ENCODE measurements at places on chromosomes 3 and 15.

- DNase-seq, result no peak
Measured at GRCh38 chr3:78969483-78969882, 798.3 kb downstream of the ROBO1 start.

GRCh38 chr3:182455011-182455410 lies 338.3 kb upstream of the ATP11B start:
- DNase-seq, result no peak

DNA sequence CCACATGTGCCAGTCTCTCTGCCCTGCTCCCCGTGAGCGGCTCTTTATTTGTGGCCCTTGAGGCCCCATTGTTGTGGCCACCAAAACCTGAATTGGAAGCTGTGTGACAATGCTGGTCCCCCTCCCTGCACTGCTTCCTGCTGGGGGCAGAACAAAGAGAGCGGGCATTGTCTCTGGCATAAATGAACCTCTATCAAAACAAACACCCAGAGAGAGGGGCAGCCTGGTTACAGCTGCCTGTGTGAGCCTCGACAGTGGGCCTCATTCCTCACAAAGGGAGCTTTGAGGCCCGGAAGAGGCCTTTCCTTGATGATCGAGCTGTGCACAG lies 152.9 kb downstream of the IGF1R start:
- peak; percentile 68 for DNase-seq

- no peak for DNase-seq
Measured at GRCh38 chr3:53145713-53146080, 15.3 kb upstream of the PRKCD start.

DNA sequence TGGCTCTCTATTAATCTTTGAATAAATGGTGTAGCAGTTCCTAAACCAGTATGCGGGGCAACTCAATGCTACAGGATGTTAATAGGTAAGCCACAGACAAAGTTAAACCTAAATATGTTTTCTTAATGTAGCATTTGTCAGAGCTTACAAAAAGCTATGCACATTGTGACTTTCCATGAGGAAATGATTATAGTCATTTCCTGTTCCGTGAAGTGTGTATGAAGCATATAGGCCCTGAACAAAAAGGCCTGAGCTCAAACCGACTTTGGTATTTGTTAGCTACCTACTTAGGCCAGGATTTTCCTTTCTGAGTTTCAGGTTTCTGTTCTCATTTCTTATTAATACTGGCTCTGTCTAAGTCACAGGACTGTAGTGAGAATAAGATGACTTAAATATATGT lies 14.2 kb downstream of the ZNF80 start:
- no peak for DNase-seq

DNA sequence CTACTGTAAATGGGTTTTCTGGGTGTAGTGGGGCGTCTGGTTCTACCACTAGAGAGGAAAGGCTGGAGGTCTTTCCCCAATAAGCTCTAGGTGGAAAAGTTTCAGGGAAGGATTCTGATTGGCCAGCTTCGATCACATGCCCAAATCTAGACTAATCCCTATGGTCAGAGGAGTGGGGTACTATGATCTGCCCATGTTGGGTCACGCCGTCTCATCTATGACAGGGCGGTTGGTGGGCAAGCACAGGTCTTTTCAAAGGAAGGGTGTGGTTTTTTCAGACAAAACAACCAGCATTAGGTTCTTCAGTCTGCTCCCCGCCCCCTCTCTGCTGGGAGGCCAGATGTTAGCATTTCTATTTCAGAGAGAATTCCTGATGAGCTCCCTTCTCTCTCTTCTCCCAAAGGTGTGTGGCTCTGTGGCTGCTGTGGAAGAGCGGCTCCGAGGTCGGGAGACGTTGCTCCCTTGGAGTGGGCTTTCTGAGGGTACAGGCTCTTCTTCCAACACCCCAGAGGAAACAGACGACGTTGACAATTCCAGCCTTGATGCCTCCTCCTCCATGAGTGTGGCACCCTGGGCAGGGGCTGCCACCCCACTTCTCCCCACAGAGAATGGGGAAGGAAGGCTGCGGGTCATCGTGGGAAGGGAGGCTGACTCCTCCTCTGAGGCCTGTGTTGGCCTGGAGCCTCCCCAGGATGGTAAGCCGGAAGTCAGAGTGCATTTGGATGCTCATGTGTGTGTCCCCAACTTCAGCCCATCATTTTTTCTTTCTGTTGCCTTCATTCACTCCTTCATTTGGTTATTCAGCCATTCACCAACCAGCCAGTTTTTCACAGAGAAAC lies 9.7 kb upstream of the TATDN2 start:
- no peak for DNase-seq

DNA sequence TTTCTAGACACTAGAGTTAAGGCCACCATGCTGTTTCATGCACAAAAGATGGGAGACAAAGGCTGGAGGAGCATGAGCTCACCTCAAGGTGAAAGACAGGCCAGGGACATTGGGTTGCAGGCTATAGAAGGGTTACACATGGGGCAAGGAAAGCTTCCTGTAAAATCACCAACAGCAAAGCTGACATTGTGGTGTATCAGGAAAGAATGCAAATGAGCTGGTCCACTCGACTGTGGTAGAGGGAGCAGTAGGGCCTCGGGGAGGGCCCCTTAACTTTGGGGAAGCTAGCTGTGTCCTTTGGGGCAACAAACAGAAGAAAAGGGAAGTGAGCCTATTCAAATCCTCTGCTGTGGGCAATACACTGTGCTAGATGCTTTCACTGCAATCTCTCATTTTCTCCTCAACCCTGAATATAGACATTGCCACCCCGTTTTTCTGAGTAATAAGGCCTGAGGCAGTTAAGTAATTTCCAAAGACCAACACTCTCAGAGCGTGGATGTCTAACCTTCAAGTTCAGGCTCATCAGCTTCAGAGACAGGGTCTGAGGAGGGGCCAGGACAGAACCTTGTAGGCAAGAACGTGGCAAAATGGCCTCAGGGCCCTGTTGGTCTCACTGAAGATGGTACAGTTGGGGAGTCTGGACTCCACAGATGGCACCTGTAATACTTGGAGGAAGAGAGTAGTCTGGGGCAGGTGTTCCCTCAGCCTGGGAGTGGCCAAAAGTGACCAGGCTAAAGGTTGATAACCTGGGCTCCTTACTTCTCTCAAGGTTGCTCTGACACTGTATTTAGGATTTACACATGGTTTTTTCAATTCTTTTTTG lies 24.1 kb downstream of the CX3CR1 start:
- DNase-seq, result no peak

DNA sequence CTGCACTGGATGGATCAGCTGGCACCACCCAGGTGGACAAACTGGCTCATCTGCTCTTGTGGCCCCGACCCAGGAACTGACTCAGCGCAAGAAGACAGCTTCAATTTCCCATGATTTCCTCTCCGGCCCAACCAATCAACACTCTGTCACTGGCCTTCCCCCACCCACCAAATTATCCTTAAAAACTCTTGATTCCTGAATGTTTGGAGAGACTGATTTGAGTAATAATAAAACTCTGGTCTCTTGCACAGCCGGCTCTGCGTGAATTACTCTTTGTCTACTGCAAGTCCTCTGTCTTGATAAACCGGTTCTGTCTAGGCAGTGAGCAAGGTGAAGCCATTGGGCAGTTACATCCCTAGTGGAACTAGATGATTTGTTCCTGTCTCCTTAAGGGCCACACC lies 16.1 kb downstream of the BDH1 start:
- no peak for DNase-seq

GRCh38 chr3:122058294-122058693 lies 3.1 kb downstream of the CD86 start:
- no peak for DNase-seq

DNA sequence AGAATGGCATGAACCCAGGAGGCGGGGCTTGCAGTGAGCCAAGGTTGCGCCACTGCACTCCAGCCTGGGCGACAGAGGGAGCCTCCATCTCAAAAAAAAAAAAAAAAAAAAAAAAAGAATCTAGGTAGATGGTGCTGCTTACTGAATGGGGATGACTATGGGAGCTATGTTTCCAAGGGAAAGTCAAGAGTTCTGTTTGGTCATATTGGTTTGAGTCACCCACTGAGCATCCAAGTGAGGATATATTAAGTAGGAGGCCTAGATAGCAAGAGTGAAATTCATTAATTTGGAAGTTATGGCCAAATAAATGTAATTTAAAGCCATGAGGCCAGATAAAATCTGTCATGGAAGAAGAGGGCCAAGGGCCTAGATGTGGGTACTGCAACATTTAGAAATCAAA lies 9.0 kb upstream of the UACA start:
- DNase-seq, result no peak

GRCh38 chr15:49712846-49713450 lies 92.1 kb downstream of the DTWD1 start:
- DNase-seq, result no peak

- no peak for DNase-seq
Measured at GRCh38 chr3:12659316-12660015, 4.5 kb downstream of the RAF1 start.

- no peak for DNase-seq
Measured at GRCh38 chr3:194142156-194142910, 6.4 kb downstream of the HES1 start.

DNA sequence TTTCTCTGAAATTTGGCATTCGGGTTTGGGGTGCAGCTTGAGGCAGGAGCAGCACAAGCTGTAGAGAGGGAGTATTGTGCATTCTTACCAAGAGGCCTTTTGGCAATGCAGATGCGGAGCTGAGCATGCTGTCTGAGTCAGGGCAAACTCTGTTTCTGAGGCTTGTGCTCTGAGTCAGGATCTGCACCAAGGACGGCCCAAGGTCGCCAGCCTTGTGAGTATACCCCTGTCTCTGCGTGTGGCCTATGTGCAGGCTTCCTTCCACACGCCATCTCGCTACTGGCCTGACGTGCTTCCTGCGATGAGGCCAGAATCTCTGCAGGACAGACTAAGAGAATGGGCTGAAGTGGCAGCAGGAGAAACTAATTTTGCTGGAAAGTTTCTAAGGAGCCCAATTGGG lies 83.8 kb upstream of the ROPN1 start:
- no peak for DNase-seq

- no peak for DNase-seq
Measured at GRCh38 chr3:77137559-77137958, 97.7 kb downstream of the ROBO2 start.

DNA sequence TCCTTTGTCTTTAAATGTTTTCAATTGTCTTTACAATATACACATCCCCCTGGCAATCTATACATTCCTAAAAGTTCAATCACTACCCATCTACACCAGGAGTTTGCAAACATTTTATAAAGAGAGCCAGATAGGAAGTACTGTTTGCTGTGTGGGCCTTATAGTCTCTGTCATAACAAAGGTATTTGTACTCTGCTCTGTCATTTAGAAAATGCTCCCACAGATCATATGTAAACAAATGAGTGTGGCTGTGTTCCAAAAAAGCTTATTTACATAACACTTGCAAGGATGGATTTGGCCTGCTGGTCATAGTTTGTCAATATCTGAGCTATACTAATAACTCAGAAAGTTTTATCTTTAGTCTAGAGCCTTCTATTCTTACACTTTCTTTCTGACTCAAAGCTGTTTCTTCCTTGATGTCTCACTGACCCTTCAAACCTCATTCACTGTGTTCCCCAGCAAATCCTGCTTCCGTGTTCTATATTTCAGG lies 511.9 kb downstream of the GBE1 start:
- DNase-seq, result no peak

DNA sequence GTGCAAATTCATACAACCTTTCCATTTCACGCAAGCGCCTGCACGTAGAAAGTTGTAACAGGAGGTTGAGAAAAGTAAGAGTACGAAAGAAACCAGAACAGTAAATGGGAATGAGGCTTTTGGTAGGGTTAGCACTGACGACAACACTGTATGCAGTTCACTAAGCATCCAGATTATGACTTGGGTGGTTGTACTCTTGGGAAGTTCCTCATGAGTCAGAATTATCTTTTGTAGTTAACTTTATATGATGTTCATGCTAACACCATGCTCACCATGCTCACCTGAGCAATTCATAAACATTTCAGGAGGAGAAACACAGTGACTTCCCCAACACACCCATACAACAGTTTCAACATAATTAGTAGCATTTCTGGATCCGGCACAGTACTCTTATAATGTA lies 3.0 kb upstream of the LPP start:
- no peak for DNase-seq

DNA sequence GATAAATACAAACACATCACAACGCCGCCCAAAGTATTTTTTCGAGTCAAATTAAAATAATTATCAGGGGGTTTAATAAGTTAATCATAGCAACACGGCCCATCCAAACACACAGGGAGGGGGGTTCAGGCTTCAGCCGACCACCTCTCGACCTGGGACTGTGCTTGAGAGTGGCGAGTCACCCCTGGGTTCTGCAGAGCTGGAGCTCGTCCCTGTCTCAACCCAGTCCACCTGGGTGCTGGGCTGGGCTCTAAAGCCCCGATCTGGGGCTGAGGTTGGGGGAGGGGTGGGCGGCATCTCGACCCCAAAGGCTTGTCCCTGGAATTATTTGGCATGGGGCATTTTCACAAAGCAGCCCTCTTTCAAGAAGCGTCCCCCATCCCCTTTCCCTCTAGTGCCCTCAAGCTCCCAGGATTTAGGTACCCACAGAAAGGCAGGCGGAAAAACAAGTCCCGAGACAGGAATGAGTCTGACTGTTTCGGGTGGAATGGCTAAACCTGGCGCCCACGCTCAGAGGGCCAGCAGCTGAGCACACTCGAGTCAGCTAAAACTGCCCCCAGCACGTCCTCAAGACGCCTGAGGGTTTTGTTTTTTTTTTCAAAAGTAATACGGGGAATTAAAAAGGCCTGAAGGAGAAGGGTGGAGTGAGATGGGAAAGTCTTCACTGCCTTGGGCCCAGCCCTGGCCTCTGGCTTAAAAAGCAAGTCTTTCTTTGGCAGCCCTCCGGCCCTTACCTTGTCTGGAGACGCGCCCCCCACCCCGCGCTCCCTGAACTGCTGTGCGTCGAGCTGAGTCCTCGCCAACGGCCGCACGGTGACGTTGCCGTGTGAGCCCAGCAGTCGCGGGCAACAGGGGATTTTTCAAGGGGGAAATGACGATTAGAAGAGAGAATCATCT lies 32.5 kb downstream of the NR2F2 start:
- DNase-seq, result no peak

DNA sequence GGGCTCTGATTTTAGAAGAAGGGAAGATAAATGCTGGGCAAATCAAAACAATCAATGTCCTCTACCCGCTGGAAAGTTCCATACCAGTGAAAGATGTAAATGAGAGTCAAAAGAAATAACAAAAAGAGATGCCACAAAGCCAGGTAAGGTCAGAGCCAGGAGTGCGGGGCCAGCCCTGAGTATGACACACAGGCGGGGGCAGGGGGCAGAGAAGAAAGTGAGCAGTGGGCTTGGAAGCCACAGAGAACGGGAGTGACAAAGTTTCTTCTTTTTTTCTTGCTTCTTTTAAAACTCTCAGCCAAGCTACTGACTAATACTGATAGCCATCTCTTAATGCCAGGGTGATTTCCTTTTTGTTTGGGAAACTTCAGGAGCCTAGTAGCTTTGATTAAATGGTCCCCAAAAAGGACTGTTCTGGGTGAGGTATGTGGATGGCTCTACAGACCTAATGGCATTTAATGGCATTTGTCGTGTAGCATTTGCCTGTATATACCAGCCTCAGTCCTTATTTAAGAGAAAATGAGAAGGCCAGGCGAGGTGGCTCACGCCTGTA lies 23.1 kb upstream of the TSEN2 start:
- no peak for DNase-seq

Data from C1 segment of cervical spinal cord (tissue), 14 donors.